Endothelial cell (in vitro differentiated cells): ENCODE measurements at places on chromosomes 11 and 22. TPM values are rescaled to one million over a fixed set of nuclear protein-coding genes. Genes with fewer than 3 reads are reported as not detected.
A peak's percentile ranks its signal among the peaks of the same experiment; 100 is the strongest.

DNA sequence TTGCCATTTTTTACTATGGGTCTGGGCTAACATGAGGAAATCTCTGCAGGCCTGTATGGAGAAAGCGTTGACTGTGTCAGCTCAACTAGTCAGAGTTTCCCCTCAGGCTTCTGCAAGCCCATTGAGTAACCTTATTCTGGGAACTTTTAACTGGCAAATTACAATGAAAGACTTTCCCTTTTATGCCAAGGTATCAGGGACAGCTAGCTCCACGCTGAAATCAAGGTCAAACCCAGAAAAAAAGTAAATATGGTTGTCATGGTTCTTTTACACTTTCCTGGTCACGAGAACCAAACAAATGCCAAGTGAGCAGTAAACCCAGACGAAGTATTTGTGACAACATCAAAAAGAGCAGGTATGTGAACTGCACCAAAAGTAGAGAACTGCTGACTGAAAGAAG is 13.8 kb downstream of the OSBP start:
- no peak for DNase-seq
- no peaks in the 10 kb centered on the region for H3K4me1 ChIP-seq
- H3K36me3 ChIP-seq: peaks cover 47% of the 10 kb centered on the region
- H3K4me3 ChIP-seq: no peak overlapping the region
- H3K27ac ChIP-seq: no peak overlapping the region
- H3K27me3 ChIP-seq: no peaks in the 10 kb centered on the region

- H3K36me3 ChIP-seq: no peaks in the 10 kb centered on the region
- no peak overlapping the region for H3K27ac ChIP-seq
- no peak for DNase-seq
- no peaks in the 10 kb centered on the region for H3K27me3 ChIP-seq
Measured at GRCh38 chr11:105230586-105230985, 91.0 kb upstream of the CARD18 start.

DNA sequence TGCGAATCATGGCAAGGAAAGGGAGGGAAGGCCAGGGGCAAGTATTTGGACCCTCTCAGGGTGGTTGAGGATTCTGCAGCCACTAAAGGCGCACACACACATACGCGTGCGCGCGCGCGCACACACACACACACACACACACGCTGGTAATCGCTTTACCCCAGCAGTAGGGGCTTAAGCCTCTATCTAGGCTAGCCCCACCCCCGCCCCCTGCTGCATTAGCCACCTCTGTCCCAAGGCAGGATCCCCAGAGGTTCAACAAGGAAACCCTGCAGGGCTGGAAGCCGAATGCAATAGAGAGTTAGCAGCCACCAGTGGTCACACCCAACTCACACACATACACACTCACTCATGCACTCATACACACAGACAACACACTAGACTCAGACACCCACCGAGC is 28.6 kb upstream of the ELFN2 start:
- H3K4me1 ChIP-seq: no peaks in the 10 kb centered on the region
- H3K4me3 ChIP-seq: no peak overlapping the region

- no peak overlapping the region for H3K4me3 ChIP-seq
- H3K36me3 ChIP-seq: peaks cover 3% of the 10 kb centered on the region
- DNase-seq: no peak
- H3K4me1 ChIP-seq: no peaks in the 10 kb centered on the region
- no peaks in the 10 kb centered on the region for H3K27me3 ChIP-seq
Measured at GRCh38 chr11:25755918-25756584, 575.9 kb upstream of the ANO3 start.

GRCh38 chr22:44638971-44639760 is 62.8 kb upstream of the PRR5 start:
- H3K27ac ChIP-seq: no peak overlapping the region
- no peaks in the 10 kb centered on the region for H3K36me3 ChIP-seq
- peaks cover 3% of the 10 kb centered on the region for H3K27me3 ChIP-seq
- DNase-seq: no peak

CD3G gene
- total RNA-seq: not detected

DNA sequence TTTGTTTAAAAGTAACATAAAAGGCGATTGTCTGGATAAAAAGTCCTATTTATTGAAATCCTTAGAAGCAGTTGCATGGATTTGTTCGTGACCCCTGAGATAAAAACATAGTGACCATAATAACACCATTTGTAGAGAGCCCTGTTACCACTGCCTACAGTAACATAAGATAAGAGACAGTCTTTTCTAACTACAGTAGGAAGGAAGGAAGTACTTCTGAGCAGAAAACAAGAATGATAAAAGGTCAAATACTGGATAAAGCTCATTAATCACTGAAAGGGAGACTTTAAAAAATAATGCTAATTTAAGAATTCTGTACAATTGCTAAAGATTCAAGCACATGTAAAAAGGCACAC is 47.1 kb upstream of the SOX6 start:
- peak overlapping the region; percentile 52 for H3K4me3 ChIP-seq
- peak overlapping the region; percentile 88 for H3K27ac ChIP-seq
- H3K27me3 ChIP-seq: peaks cover 5% of the 10 kb centered on the region
- no peak for DNase-seq

DNA sequence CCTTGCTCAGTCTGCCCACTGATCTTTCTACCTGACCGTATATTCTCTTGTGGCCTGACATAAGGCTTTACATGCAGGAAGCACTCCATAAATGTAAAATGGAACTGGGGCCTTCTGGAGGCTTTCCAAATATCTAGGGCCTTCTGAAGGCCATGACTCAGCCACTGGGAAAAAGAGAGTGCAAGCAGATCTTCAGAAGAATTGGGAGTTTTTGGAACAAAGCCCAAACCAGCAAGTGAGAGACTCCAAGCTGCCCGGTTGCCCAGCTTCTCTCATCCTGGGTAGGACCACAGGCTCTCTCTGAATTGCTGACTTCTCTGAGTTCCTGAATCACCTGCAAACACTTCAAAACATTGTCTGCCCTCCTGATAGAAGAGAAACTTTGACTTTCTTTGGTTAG is 107.9 kb upstream of the BMAL1 start:
- no peak overlapping the region for H3K4me3 ChIP-seq
- no peaks in the 10 kb centered on the region for H3K27me3 ChIP-seq
- no peak overlapping the region for H3K27ac ChIP-seq
- H3K4me1 ChIP-seq: peaks cover 3% of the 10 kb centered on the region

DNA sequence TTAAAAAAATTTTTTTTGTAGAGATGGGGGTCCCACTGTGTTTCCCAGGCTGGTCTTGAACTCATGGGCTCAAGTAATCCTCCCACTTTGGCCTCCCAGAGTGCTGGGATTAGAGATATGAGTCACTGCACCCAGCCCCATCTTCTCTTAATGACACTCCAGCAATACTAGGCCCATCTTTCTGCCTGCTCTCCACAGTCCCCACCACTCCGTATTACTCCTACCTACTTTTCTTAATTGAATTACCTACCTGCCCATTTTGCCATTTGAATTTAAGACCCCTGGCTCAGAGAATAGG is 2.0 kb upstream of the STIM1 start:
- no peak for DNase-seq
- H3K36me3 ChIP-seq: no peaks in the 10 kb centered on the region
- H3K27ac ChIP-seq: no peak overlapping the region
- H3K27me3 ChIP-seq: peaks cover 9% of the 10 kb centered on the region
- peaks cover 30% of the 10 kb centered on the region for H3K4me1 ChIP-seq

GRCh38 chr22:42871146-42872050 is 14.3 kb upstream of the ARFGAP3 start:
- peak overlapping the region; percentile 26 for H3K27ac ChIP-seq
- H3K36me3 ChIP-seq: peaks cover 25% of the 10 kb centered on the region
- H3K4me1 ChIP-seq: peaks cover 11% of the 10 kb centered on the region
- H3K4me3 ChIP-seq: no peak overlapping the region
- peaks cover 8% of the 10 kb centered on the region for H3K27me3 ChIP-seq
- no peak for DNase-seq

- H3K36me3 ChIP-seq: peaks cover 3% of the 10 kb centered on the region
- H3K4me3 ChIP-seq: no peak overlapping the region
- DNase-seq: no peak
- H3K27ac ChIP-seq: no peak overlapping the region
- H3K27me3 ChIP-seq: peaks cover 6% of the 10 kb centered on the region
- H3K4me1 ChIP-seq: peaks cover 2% of the 10 kb centered on the region
Measured at GRCh38 chr11:43541993-43542392, 138.5 kb upstream of the HSD17B12 start.

BIRC3 gene
- total RNA-seq: 0.08 TPM

DNA sequence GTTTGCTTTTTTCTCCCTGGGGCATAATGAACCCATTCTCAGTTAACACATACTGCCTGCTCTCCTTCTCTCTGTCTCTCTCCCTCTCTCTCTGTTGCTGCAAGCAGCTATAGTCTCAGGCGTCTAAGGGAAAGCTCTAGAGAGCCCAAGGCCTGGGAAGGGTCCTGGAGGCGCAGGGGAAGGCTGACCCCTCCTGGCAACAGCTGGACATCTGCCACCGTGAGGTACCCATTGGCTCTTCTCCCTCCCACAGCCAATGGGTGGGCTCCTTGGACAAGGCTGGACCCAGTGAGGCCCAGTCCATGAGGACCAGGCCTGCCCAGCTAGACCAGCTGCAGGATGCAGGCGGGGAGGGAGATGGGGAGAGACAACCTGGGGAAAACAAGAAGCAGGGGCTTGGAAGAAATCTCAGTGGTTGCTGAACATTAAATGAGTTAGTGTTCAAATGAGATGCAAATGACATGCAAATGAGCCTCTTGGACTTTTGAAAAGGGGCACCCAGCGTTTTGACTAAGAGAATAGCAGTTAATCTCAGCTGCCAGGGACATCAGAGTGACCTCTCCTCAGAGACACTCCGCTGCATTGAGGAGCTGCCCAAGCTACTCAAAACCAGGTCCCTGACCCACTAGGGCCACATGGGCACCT is 349.7 kb downstream of the BUD13 start:
- H3K4me1 ChIP-seq: peaks cover 2% of the 10 kb centered on the region
- DNase-seq: peak; percentile 26
- H3K27me3 ChIP-seq: peaks cover 2% of the 10 kb centered on the region
- no peak overlapping the region for H3K4me3 ChIP-seq

- no peak overlapping the region for H3K27ac ChIP-seq
- peaks cover 7% of the 10 kb centered on the region for H3K27me3 ChIP-seq
- no peaks in the 10 kb centered on the region for H3K36me3 ChIP-seq
- H3K4me3 ChIP-seq: no peak overlapping the region
- H3K4me1 ChIP-seq: no peaks in the 10 kb centered on the region
Measured at GRCh38 chr22:22397292-22397870, 111.2 kb downstream of the ZNF280B start.

HORMAD2 gene
- not detected for total RNA-seq

DNA sequence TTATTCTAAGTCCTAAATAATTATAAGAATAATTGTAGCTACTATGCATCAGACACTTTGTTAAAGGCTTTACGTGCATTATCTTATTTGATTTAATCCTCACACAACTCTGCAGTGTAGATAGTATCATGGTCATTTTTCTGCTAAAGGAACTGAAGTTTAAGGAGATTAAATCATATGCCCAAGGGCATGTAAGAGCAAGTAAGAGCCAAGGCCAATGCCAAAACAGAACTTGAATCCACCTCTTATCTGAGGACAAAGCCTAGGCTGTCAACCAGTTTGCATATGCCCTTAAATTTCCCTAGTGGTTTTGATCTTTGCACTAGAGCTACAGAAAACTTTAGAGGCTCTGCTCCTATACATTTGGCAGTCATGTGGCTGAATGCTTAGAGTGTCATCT is 65.6 kb upstream of the OR5AK2 start:
- no peaks in the 10 kb centered on the region for H3K36me3 ChIP-seq
- no peak for DNase-seq
- H3K4me1 ChIP-seq: no peaks in the 10 kb centered on the region
- no peak overlapping the region for H3K27ac ChIP-seq

GRCh38 chr11:28535677-28536076 is 427.5 kb downstream of the METTL15 start:
- no peaks in the 10 kb centered on the region for H3K4me1 ChIP-seq
- no peaks in the 10 kb centered on the region for H3K27me3 ChIP-seq
- DNase-seq: no peak
- no peaks in the 10 kb centered on the region for H3K36me3 ChIP-seq
- no peak overlapping the region for H3K4me3 ChIP-seq
- no peak overlapping the region for H3K27ac ChIP-seq

DNA sequence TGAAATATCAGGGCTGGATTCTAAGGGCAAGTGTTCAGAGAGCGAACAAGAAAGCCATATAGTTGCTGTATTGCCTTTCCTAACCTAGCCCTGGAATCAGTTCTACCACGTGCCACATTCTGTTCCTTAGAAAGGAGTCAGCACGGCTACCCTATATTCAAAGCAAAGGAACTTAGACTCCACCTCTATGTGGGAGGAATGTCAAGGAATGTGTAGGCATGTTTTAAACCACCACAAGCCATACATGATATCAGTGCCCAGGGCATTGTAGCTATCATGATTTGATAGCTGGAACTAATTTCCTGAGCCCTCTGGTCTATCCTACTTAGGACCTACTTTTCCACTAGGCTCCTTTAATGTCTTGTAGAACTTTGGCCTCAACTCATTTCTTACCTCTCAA is 2.5 kb upstream of the EIF4ENIF1 start:
- H3K4me3 ChIP-seq: no peak overlapping the region
- H3K27ac ChIP-seq: no peak overlapping the region
- H3K4me1 ChIP-seq: peaks cover 14% of the 10 kb centered on the region
- no peak for DNase-seq
- peaks cover 1% of the 10 kb centered on the region for H3K27me3 ChIP-seq
- no peaks in the 10 kb centered on the region for H3K36me3 ChIP-seq

PIWIL4 gene
- 0.54 TPM for total RNA-seq

DNA sequence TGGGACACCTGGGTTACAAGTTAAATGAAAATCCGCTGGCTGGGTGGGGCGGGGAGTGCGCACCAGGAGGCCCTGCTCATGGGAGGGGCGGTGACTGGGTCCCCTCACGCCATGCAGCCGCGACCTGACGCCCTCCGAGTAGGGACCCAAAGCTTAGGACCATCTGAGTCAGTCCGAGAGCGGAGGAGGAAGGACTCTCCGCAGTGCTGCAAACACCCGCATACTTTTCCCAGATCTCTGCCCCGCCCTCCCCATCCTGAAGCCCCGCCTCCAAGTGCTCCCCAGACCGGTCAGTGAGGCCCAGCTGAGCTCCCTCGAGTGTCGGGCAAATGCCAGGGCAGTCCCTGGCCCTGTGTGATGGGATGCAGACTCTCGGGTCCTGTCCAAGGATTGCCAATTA is 6.6 kb upstream of the FLI1 start:
- peaks cover 39% of the 10 kb centered on the region for H3K27me3 ChIP-seq
- peak; percentile 75 for DNase-seq
- H3K36me3 ChIP-seq: peaks cover 45% of the 10 kb centered on the region
- H3K27ac ChIP-seq: peak overlapping the region; percentile 88
- H3K4me3 ChIP-seq: peak overlapping the region; percentile 98
- H3K4me1 ChIP-seq: peaks cover 71% of the 10 kb centered on the region

CCDC81 gene
- total RNA-seq: 0.33 TPM

POLD4 gene
- 92.1 TPM for total RNA-seq

- DNase-seq: no peak
- H3K36me3 ChIP-seq: no peaks in the 10 kb centered on the region
- no peak overlapping the region for H3K27ac ChIP-seq
- H3K27me3 ChIP-seq: peaks cover 21% of the 10 kb centered on the region
Measured at GRCh38 chr22:45872659-45873263, 104.2 kb downstream of the WNT7B start.

GLYATL1 gene
- total RNA-seq: 2.0 TPM

DNA sequence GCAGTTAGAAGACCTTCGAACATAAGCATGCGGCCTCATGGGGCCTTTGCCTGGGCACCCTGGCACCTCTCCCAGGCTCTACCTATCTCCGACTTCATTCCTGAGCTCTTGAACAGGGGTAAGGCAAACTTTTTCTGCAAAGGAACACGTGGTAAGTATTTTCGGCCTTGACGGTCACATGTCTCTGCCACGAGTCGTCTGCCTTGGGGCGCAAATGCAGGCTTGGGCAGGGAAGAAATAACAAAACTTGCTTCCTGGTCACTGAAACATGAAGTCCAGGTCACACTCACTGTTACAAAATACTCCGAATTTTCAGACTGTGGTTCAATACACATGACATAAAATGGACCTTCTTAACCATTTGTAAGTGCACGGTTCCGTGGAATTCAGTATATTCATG is 3.4 kb upstream of the ASCL2 start:
- no peak overlapping the region for H3K27ac ChIP-seq
- no peak for DNase-seq
- H3K36me3 ChIP-seq: peaks cover 3% of the 10 kb centered on the region
- H3K4me1 ChIP-seq: no peaks in the 10 kb centered on the region

BDNF gene
- total RNA-seq: 0.10 TPM

SCGB1D2 gene
- total RNA-seq: not detected
